ENCODE measurements at places on chromosomes 7 and 10.

GRCh38 chr10:127836966-127837365 lies 55.8 kb downstream of the CLRN3 start:
- no peak for DNase-seq

- no peak for DNase-seq
Observed at GRCh38 chr10:60894786-60895185, 49.2 kb downstream of the RHOBTB1 start.

DNA sequence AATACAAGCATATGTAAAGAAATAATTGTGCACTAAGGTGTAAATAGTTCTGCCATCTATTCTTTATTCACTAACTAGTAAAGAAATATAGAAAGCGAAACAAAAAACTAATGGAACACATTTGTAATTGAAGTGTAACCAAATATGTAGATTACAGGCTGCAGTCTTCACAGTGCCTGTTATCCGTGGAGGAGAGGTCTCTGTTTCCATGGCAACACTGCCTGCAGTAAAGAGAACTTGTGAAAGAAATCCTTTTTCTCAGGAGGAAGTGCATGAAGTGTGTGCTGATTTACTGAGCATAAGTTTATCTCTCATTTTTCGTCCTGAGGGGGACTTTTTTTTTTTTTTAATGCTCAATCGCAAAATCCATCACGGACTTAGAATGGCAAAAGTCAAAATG lies 102.5 kb downstream of the APBB1IP start:
- no peak for DNase-seq

DNA sequence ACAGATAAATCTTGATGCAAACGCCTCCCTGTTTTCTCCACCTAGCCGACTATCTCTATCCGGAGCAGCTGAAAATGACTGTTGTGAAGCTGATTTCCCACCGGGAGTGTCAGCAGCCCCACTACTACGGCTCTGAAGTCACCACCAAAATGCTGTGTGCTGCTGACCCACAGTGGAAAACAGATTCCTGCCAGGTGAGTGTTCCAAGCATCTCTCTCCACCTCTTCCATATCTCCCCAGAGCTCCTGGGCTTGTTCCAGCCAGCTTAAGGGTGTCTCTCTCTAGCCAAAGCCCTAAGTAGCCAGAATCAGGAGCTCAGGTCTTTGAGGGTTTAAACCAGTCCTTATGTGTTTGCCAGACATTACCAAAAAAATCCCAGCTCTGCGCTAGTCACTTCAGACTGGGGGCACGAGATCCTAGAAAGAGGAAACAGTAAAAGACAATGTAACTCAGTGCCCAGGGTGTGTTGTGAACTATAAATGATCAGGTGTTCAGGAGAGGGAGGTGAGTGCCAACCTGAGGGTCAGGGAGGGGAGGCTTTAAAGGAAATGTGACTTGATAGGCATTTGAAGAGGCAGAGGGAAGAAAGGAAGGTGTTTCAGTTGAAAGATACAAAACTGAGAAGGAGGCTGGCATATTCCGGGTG lies 4.4 kb downstream of the PLAU start:
- DNase-seq, result no peak

DNA sequence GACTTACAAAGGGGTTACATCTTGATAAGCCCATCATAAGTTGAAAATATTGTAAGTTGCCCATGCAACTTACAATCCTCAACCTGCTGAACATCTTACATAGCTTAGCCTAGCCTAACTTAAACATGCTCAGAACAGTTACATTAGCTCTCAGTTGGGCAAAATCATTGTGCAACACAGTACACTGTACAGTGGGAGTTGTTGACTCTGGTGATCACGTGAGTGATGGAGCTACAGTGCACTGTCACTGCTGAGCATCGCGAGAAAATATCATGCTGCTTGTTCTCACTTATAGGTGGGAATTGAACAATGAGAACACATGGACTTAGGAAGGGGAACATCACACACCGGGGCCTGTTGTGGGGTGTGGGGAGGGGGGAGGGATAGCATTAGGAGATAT lies 214.9 kb upstream of the ZMIZ1 start:
- no peak for DNase-seq

DNA sequence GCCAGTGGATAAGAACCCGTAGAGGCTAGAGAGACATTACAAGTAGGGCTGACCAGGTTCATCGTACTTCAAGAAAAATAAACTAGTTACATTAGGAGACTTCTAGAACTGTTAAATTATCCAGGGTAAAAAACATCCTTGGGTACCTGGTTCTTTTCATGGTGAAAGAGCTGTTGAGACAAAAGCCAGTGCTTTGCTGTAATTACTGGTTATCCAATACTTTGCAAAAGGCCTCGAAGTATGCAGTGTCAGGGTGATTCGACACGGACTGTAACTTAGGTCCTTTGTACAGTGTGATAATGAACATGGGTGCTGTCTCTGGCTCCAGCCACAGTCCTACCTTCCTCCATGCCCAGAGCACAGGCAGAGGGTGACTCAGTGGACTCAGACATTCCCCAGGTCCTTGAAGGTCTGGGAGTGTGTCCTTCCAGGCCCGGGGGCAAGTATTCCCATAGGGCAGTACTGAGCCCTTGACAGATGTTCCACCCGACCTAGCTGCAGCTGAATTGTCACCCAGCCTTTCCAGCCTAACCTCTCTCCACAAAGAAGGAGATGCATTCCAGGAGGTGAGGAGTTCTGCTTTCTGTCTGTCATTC lies 123.6 kb upstream of the TMEM72 start:
- no peak for DNase-seq

Data from activated naive CD8-positive, alpha-beta T cell treated with anti-CD3 and anti-CD28 coated beads, Interleukin-2, amount 50 U/mL, for 24 hours (primary cell).